Kidney glomerular epithelial cell (primary cell): ENCODE measurements at places on chromosomes 16 and 17.

DNA sequence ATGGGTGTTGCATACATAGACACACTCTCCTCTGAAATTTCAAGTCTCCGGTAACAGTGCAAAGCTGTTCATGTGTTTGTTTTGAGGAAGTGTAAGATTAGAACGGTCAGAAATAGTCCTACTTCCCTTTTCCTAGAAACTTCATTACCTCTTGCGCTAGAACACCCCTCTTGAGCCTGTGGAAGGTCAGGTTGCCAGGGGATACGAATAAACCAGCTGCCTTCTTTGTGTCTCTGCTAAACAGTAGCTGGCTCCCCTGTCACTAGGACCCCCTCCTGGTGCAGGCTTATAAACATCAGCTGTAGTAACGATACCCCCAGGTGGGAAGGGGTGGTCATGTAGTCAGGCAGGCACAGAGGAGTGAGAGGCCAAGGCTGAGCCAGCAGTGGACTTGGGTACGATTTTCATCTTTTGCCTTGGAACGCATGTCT is 113.4 kb upstream of the RCVRN start:
- no peak for DNase-seq

DNA sequence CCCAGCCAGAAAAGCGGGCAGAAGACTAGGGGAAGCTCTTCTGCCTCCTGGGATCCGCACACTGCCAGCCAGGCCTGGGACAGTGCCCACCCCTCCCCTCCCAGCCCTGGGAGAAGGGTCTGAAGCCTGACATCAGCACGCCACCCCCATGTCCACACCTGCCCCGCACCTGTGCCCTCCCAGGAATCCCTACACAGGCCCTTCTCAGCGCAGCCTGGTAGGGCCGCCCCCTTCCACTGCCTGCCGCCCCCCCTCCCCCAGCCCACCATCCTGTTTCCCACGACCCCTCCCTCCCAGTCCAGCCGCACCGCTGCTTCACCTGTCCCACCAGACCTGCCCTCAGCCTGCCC is 10.6 kb downstream of the ENPP7 start:
- no peak for DNase-seq

DNA sequence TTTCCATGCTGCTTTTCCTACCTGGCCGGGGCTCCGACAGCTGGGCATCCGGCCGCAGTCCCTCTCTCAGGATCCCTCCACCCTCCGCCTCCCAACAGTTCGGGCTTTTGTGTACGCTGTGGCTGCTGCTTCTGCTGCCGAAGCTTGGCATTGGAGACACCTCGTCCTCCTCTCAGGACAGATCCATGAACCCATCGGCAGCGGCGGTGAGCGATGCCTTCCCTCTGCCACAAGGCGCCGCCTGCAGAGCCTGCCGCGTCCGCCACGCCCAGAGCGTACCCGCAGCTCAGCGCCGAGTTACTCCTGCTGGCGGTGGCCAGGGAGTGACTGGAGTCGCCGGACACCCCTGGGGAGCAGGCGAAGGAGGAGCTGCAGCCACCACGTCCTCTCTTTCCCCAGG is 2032.8 kb downstream of the TP53TG3F start:
- no peak for DNase-seq

- DNase-seq, result peak; percentile 76
Observed at GRCh38 chr16:89972244-89973234, 24.0 kb downstream of the DEF8 start.

DNA sequence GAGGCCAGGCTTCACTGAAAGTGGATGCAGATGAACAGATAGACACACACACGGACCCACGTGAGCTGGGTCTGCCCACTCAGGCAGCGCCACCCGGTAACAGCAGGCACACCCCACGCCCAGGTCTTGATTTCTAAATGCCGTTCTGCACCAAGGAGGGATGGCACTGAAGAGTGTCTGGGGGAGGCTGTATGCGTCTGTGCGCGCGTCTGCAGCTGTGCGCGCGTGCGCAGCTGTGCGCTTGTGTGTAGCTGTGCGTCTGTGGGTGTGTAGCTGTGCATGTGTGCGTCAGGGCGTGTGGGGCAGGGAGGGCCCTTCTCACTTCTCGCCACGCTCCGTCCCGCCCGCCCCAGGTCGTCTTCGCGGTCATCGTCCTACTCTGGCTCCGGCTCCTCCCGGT is 15.5 kb upstream of the IL17C start:
- no peak for DNase-seq

DNA sequence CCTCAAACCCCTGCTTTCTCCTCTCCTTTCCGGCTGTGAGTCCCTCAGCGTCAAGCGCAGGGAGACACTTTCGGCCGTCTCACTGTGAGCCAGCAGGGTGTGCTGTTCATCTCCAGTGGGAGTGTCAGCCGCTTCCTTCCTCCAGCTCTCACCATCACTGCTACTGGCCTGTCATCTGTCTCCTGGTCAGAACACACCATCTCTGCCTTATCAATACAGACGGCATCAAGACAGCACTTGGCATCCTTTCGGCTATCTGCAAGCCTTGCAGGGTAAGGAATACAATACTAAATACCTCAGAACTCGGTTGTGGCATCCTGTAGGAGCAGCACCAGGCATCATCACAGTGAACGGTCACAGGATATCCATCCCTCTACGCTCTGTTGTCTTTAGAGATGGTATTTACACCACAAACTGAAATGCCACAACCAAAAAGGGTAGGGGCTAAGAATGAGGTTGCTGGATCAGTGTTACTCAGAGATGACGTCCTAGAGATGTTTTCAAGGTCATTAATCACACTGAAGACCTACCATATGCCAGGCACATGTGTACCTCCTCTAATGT is 20.7 kb upstream of the CMTM4 start:
- peak; percentile 3 for DNase-seq

- DNase-seq, result peak; percentile 18
Observed at GRCh38 chr17:74123350-74123749, 80.1 kb upstream of the RPL38 start.

- peak; percentile 43 for DNase-seq
Observed at GRCh38 chr17:40961591-40961990, 5.2 kb downstream of the KRT39 start.

GRCh38 chr17:76268991-76269981 is 4.1 kb downstream of the UBALD2 start:
- no peak for DNase-seq

GRCh38 chr16:12143447-12144172 is 167.1 kb downstream of the SNX29 start:
- no peak for DNase-seq

DNA sequence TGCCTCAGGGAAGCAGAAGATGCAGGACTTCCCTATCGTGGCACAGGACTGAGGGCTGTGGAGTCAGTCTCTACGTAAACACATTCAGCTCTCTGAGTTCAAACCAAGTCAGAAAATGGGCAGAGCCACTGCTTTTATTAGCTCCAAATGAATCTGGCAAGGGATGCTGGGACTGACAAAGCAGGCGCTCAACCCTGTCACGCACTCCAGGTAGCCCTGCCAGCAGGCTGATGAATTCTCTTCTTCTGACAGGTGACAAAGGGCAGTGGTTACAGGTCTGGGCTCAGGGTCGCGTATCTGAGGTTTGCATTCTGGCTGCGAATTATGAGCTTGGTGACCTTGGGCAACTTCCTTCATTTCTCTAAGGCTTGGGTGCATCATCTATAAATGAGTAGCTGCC is 9.4 kb downstream of the RPH3AL start:
- no peak for DNase-seq

DNA sequence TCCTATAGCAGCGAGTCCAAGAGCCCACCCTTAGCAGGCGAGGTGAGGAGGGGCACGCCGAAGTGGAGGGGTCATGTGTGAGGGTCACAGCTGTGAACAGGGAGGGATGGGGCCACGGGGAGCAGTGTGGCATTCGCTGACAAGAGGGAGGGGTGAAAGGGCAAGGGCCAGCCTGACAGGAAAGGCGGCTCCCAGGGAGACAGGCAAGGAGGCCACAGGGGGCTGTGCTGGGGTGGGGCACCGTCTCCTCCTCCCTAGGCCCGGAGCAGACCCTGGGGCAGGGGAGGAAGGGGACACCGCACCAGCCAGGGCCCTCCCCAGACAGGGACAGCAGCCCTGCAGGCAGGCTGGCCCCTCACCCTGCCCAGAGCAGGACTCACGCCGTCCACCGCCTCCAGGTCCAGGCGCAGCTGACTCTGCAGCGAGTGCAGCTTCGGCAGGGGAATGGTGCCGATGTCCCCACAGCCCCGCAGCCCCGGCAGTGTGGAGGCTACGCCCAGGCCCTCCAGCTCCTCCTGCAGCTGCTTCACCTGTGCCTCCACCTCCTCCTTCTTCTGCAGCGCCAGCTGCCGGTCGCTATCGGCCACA is 15.1 kb downstream of the GNPTG start:
- DNase-seq, result no peak

GRCh38 chr17:77286641-77287431 is 146.1 kb downstream of the SEC14L1 start:
- DNase-seq, result peak; percentile 71

- no peak for DNase-seq
Observed at GRCh38 chr16:19213885-19214284, 45.8 kb downstream of the SYT17 start.
